T-helper 17 cell (primary cell): ENCODE measurements at places on chromosomes 7 and 10. TPM values are rescaled to one million over a fixed set of nuclear protein-coding genes. Genes with fewer than 3 reads are reported as not detected.
A peak's percentile ranks its signal among the peaks of the same experiment; 100 is the strongest.

HOXA4 gene
- 0.26 TPM for total RNA-seq

GIMAP6 gene
- 25.5 TPM for total RNA-seq

ASB13 gene
- 11.6 TPM for total RNA-seq

HGF gene
- total RNA-seq, result 0.37 TPM

TMEM213 gene
- not detected for total RNA-seq

GRID2IP gene
- 0.17 TPM for total RNA-seq

CADPS2 gene
- not detected for total RNA-seq

- DNase-seq, result peak; percentile 35
Observed at GRCh38 chr7:128869138-128869943, 6.7 kb downstream of the ATP6V1F start.

GRCh38 chr10:77173615-77174461 is 463.8 kb downstream of the KCNMA1 start:
- DNase-seq, result peak; percentile 32

- DNase-seq, result no peak
Observed at GRCh38 chr7:151346470-151346769, 4.8 kb downstream of the NUB1 start.

DNA sequence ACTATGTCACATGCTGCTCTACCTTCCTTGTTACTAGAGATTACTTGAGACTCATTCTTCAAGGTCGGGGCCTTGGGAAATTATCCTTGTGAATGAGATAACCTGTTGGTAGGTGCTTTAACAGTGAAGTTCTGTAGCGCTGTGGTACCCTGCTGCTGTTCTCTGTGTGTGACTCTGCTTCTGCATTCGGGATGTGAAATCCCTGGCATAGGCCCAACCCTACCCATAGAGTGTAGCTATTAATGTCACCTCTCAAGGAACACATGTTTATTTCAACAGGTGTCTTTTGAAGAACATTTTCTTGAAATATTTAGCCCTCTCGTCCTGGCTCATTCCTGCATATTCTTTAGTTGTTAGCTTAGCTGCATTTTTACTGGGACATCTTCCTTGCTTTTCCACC is 41.8 kb upstream of the TMEM236 start:
- DNase-seq, result no peak

GRCh38 chr10:11004144-11005077 is 13.3 kb upstream of the CELF2 start:
- no peak for DNase-seq

DNA sequence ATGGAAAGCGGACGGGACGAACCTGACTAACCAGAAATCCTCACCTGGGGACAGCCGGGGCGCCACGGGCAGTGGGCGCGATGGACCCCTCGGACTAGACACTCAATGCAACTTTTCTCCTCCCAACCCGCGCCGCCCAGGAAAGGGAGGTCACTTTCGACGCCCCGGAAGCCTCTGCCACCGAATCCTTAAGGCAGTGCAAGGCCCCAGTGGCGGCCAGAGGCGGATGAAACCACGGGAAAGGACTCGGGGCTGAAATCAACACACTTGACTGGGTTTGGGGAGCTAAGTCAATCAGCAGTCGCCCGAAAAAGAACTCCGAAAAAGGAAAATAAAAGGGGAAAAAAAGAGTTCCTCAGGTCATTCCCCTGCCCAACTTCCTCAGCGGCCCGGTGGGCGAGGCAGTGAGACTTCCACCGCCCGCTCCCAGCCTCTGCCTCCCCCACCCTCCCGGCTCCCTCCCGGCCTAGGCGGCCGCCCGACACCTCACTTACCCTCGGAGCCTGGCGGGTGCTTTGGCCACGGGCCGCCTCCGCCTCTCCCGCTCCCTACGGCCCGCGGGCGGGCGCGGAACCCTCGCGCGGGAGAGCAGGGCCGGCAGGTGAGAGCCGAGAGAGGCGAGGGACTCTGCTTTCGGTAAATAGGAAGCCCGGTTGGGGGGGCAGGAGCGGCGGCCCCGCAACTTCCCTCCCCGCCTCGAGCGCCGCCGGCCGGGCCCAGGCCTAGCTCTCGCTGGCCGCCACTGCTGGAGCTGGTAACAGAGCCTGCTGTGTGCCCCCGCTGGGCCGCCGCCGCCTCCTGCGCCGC is 518 bp downstream of the WAPL start:
- DNase-seq, result no peak

GRCh38 chr10:117242463-117242832 is 1.5 kb downstream of the SLC18A2 start:
- no peak for DNase-seq

DNA sequence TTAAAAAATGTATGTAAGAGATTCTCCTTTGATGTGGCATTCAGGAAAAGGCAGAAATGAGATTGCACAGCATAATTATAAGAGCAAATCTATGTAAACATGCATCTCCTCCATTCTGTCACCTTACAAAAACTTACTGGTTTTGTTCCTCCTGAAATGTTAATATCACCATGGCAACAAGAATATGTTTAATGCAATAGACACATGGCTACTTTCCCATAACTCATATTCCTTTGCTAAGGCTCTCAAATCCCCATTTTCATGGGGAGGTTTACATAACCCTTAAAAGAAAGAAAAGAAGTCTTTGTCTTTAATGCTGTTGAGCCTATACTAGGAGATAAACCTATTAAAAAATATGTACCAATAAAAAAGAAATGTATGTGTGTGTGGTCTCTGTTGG is 136.2 kb downstream of the ANK3 start:
- DNase-seq, result no peak

GRCh38 chr10:72223743-72224101 is 7.6 kb upstream of the ASCC1 start:
- DNase-seq, result no peak

DNA sequence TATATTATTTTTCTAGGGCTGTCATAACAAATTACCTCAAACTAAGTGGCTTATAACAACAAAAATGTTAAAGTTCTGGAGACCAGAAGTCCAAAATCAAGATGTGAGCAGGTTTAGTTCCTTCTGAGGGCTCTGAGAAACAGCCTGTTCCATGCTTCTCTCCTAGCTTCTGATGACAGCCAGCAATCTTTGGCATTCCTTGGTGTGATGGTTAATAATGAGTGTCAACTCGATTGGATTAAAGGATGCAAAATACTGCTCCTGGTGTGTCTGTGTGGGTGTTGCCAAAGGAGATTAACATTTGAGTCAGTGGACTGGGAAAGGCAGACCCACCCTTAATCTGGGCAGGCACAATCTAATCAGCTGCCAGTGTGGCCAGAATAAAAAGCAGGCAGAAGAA is 26.3 kb upstream of the TNKS2 start:
- DNase-seq, result no peak

GRCh38 chr7:77524731-77525130 is 12.4 kb upstream of the PTPN12 start:
- DNase-seq, result no peak

DNA sequence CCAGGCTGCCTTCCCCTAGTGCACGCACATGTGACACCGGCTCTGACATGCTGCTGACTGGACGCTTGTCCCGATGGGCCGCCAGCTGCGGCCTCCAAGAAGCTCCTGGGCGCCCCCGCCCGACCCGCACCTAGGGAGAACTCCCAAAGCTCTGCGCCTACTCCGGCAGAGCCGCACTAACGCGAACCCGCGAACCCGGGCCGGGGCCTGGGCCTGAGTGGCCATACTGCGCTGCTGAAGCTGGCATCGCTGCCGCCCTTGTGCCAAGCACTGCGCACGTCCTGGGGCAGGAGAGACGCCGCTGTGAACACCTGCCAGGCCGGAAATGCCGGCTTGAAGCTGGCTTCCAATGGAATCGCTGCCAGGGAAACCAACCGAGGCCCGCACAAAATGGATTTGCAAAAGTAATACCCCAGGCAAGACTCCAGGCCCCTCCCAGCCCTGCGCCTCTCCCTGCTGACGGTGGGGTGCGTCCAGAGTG is 85.1 kb downstream of the WASHC2A start:
- DNase-seq, result no peak

DNA sequence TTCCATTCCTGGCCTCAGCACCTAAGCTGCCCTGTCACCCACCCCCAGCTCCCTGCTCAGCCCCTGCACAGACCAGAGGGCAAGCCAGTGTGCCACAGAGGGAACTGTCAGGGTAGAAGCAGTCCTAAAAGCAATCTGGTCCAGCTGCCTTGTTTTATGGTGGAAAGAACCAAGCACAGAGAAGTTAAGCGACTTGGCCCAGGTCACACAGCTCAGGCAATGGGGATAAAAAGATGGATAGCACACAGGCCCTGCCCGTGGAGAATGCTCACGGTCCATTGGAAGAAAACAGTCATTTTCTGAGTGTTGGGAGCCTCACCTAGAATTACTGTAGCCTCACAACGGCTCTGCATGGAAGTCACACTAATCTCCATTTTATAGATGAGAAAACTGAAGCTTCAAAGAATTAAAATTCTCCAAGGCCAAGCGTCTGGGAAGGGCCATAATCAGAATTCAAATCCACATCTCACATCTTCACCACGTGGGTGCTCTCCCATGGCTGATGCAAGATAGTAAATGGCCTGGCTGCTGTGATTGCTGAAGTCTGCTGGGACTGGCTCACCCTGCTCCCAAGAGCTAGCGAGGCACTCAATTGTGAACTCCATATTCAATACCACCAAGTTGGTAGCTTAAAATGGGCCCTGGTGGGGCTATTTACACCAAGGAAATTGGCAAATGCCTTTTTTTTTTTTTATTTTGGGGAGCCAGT is 26.8 kb downstream of the C10orf105 start:
- DNase-seq, result no peak

GRCh38 chr7:106625678-106626301 is 35.2 kb downstream of the CCDC71L start:
- DNase-seq, result no peak

DNA sequence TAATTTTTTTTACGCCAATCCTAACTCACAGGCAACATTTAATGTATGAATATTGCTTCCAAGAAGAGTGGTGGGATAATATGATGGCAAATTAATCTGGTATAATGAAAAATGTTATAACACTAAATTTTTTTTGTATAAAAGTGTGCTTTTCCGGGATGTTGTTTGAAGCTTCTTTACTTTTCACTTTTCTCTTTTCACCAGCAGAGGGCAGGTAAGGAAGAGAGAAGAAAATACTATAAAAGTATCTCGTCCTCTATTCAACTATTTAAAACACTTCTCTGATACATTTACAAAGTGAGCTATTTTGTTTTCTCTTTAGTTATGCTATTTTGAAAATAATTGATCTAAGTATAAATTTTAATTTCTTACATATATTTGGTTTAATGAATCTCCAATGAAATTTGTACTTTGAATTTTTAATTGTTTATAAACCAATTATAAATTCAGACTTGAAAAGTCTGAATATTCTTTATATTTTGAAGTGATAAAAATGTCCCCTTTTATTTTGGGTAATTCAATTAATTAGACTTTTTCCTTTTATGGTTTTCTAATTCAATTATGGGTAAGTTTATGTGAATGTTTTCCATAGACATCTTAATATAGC is 20.7 kb upstream of the CFTR start:
- DNase-seq, result no peak
